ENCODE measurements at places on chromosomes 1 and 21.
A peak's percentile ranks its signal among the peaks of the same experiment; 100 is the strongest.

DNA sequence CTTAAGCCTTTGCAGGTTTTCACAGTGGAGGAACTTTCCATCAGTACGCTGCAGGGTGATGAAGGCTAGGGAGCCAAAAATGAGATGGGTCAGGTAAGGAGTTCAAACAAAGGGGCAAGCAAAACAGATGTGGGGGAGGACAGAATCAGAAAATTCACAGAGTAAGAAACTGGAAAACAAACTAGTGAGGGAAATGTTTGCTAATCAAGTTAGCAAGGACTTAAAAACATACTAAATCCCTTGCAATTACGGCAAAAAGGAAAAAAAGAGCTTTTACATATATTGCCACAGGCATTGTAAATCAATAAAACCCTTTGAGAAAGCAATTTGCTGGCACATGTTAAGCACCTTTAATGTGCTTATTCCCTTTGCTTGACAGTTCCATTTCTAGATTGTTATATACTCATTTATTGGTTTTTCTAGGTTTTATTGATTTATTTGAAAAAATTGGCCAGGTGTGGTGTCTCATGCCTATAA is 45.8 kb upstream of the SERBP1 start:
- DNase-seq, result no peak

DNA sequence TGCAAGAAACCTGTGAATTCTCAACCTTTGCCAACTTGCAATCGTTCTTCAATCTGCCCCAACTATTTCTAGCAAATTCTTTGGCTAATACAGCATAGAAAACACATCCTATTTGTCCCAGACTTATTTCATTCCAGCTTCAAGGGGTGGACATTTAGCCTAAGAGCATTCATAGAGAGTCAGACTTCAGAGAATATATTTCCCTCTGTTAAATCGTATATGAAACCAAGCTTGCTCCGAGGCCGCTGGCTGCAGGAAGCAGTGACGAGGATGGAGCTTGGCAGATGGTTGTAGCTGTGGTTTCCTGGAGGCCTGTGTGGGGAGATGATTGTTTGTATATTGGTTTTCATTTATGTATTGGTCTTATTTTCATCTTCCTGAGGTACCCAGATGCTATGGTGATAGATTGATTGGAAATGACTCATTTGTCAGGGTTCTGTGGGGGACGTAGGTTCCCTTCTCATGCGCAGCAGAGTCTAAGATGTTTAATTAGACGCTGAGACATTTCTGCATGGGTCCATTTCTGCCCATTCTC is 26.1 kb downstream of the MAN1C1 start:
- peak; percentile 23 for DNase-seq

DNA sequence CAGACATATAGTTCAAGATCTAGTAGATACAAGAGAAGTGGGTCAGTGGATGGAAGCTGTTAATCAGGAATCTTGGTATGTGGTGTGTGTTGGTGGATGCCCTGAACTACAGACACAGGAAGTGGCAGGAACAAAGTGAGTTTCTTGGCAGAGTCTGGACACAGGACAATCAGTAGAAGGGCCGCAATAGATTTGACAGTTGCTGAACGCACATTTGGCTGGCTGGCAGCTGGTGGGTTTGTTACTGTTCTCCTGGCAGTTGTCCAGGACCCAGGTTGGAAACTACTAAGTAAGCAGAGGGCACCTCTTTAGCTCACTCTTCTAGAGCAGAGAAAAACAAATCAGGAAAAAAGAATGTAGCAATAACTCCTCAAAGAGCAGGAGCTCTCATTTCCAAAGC is 13.2 kb downstream of the KRTAP26-1 start:
- DNase-seq, result no peak

DNA sequence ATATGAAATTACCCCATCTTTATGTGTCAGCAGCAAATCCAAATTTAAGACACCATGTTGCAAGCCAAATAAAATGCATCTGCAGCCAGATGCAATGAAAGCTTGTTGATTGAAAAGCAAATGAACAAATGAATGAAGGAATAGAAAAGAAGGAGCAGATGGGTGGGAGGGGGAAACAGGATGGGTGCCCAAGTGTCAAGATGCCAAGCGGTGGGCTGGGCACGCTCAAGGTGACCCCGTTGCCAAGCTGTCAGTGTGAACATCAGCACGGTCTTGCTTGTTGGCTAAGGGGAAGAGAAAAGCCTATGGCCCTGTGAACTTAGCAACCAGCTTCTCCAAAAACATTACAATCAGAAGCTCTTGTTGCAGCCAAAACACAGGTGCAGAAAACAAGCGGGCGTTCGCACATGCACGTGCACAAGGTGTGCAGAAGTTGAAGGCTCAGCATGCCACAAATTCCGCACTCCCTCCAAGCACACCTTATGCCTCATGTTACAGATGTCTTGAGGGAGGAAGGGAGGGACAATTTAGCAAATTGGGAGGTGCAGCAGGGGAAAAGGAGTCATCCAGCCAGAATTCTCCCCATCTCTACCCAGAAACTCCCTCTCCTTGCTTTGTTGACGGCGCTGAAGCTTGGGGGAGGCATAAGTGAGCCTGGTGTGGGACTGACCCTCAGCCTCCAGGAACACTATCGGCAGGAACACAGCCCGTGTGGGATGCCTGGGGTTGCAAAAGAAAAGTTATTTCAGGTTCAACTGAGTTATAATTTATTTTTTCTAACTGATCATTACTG is 62.4 kb downstream of the HIVEP3 start:
- DNase-seq, result no peak
